Large intestine (tissue), 12 donors: ENCODE measurements at places on chromosomes 7 and 10. TPM values are rescaled to one million over a fixed set of nuclear protein-coding genes. Genes with fewer than 3 reads are reported as not detected.
A peak's percentile ranks its signal among the peaks of the same experiment; 100 is the strongest.

The SLC37A3 gene
- polyA plus RNA-seq = 38.7 TPM

The AKAP9 gene
- 127 TPM for polyA plus RNA-seq

The UTF1 gene
- not detected for polyA plus RNA-seq

The PVRIG gene
- 1.5 TPM for polyA plus RNA-seq

The SGPL1 gene
- 49.0 TPM for polyA plus RNA-seq

The KLF14 gene
- polyA plus RNA-seq = 0.18 TPM

The MOGAT3 gene
- polyA plus RNA-seq = 72.1 TPM

The TRIM74 gene
- polyA plus RNA-seq = 0.88 TPM

The MRPL32 gene
- 52.2 TPM for polyA plus RNA-seq

The ARF5 gene
- polyA plus RNA-seq = 225 TPM

The PIK3CG gene
- 2.7 TPM for polyA plus RNA-seq

The MYO3A gene
- 1.8 TPM for polyA plus RNA-seq

The LRRD1 gene
- 0.19 TPM for polyA plus RNA-seq

The BTAF1 gene
- 50.9 TPM for polyA plus RNA-seq

The ITGB8 gene
- 26.8 TPM for polyA plus RNA-seq

GRCh38 chr10:78913219-78914059 lies 155.3 kb upstream of the ZMIZ1 start:
- H3K4me3 ChIP-seq = no peak overlapping the region
- H3K36me3 ChIP-seq = no peaks in the 10 kb centered on the region
- no peaks in the 10 kb centered on the region for H3K27me3 ChIP-seq
- DNase-seq = peak; percentile 78

DNA sequence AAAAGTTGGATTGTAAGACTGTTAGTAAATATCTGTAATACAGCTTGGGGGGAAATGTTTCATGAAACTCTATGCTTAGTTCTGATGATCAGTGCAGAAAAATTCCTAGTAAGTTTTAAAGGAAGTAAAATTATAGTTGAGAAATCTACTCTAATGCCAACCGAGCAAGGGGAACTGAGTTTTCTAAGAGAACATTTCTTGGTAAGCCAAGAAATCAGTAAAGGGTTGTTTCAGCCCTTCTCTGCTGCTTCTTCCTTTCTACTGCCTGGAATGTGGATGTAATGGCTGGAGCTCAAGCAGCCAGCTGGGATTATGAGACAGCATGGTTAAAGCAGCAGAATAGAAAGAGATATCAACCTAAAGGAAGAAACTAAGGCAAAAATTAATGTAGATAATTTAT lies 15.9 kb upstream of the AKR1B1 start:
- no peak overlapping the region for H3K4me3 ChIP-seq
- no peak overlapping the region for H3K27ac ChIP-seq
- no peaks in the 10 kb centered on the region for H3K27me3 ChIP-seq
- H3K4me1 ChIP-seq = no peaks in the 10 kb centered on the region
- H3K36me3 ChIP-seq = no peaks in the 10 kb centered on the region
- DNase-seq = no peak

DNA sequence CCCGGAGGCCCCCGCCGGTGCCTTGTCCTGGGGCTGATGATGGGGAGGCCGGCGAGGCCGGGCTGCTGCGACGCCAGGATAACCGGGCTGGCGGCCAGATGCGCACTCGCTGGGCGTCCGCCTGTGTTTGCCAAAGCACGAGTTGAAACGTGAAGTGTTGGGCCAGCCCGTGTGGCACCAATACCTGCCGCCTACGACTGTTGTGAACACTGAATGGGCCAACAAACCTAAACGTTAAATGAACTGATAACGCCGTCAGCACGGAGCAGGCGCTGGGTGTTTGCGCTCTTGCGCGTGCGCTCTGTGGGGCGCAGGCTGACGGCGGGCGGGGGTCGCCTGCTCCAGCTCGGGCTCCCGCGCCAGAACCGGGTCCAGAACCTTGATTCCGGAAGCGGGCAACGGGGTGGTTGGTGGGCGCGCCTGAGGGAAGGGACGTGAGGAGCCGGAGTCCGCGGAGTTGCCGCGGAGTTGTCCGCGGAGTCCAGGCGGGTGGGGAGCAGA lies 658 bp downstream of the CYP2E1 start:
- H3K4me3 ChIP-seq = no peak overlapping the region
- H3K27ac ChIP-seq = no peak overlapping the region
- H3K4me1 ChIP-seq = no peaks in the 10 kb centered on the region

GRCh38 chr7:129166745-129167144 lies 21.7 kb upstream of the SMO start:
- no peak overlapping the region for H3K27ac ChIP-seq
- DNase-seq = no peak
- H3K4me1 ChIP-seq = peaks cover 5% of the 10 kb centered on the region

DNA sequence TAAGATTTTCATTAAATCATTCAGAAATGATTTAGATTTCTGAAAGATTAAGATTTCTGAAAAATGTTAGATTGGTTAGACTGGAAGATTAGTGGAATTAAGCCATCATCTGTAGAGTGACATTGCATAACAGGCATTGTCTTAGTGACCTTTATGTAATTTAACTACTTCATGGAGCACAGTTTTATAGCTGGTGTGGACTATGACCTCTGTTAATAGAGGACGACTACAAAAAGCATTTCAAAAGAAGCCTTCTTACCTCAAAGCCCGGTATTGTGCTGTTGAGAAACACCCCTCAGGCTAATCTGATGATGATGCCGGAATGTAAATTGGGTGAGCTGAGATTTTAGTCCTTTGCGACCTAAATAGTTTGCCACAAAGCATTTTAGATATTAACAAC lies 55.6 kb downstream of the GALNT11 start:
- peak; percentile 74 for DNase-seq
- no peaks in the 10 kb centered on the region for H3K4me1 ChIP-seq
- no peaks in the 10 kb centered on the region for H3K27me3 ChIP-seq
- H3K27ac ChIP-seq = peak overlapping the region; percentile 16

GRCh38 chr7:69062020-69062765 lies 536.1 kb upstream of the AUTS2 start:
- no peaks in the 10 kb centered on the region for H3K36me3 ChIP-seq
- H3K4me3 ChIP-seq = no peak overlapping the region
- H3K27me3 ChIP-seq = no peaks in the 10 kb centered on the region
- peak; percentile 11 for DNase-seq

DNA sequence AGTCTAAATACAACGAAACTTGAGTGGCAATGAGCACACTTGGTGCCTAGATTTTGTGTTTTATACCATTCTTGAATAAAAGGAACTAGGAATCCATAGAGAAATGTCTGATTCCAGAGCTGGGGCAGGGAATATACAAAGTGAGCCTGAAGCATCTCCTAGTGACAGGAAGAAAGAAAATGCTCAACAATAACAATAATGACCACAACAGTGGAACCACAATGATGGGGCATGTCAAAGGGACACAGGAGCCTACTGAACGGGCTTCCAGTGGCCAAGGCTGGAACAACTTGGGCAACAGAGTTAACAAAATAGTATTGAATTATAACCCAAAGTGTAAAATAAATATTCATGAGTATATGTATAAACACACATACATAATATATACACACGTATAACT lies 94.4 kb upstream of the ADCY1 start:
- H3K36me3 ChIP-seq = no peaks in the 10 kb centered on the region
- no peak overlapping the region for H3K27ac ChIP-seq
- no peak for DNase-seq
- no peaks in the 10 kb centered on the region for H3K4me1 ChIP-seq

- no peaks in the 10 kb centered on the region for H3K27me3 ChIP-seq
- H3K4me3 ChIP-seq = no peak overlapping the region
- no peak for DNase-seq
- no peak overlapping the region for H3K27ac ChIP-seq
- no peaks in the 10 kb centered on the region for H3K36me3 ChIP-seq
Measured at GRCh38 chr7:147711447-147711846, 879.1 kb upstream of the C7orf33 start.

GRCh38 chr10:378930-379704 lies 243.9 kb downstream of the ZMYND11 start:
- H3K4me1 ChIP-seq = peaks cover 12% of the 10 kb centered on the region
- H3K27ac ChIP-seq = no peak overlapping the region
- no peak overlapping the region for H3K4me3 ChIP-seq
- H3K27me3 ChIP-seq = no peaks in the 10 kb centered on the region
- no peak for DNase-seq

- DNase-seq = no peak
- H3K27ac ChIP-seq = no peak overlapping the region
- no peak overlapping the region for H3K4me3 ChIP-seq
Measured at GRCh38 chr7:68929781-68930261, 668.5 kb upstream of the AUTS2 start.

GRCh38 chr7:145957160-145957890 lies 159.3 kb upstream of the CNTNAP2 start:
- H3K27me3 ChIP-seq = no peaks in the 10 kb centered on the region
- no peaks in the 10 kb centered on the region for H3K4me1 ChIP-seq
- DNase-seq = no peak
- no peak overlapping the region for H3K27ac ChIP-seq

DNA sequence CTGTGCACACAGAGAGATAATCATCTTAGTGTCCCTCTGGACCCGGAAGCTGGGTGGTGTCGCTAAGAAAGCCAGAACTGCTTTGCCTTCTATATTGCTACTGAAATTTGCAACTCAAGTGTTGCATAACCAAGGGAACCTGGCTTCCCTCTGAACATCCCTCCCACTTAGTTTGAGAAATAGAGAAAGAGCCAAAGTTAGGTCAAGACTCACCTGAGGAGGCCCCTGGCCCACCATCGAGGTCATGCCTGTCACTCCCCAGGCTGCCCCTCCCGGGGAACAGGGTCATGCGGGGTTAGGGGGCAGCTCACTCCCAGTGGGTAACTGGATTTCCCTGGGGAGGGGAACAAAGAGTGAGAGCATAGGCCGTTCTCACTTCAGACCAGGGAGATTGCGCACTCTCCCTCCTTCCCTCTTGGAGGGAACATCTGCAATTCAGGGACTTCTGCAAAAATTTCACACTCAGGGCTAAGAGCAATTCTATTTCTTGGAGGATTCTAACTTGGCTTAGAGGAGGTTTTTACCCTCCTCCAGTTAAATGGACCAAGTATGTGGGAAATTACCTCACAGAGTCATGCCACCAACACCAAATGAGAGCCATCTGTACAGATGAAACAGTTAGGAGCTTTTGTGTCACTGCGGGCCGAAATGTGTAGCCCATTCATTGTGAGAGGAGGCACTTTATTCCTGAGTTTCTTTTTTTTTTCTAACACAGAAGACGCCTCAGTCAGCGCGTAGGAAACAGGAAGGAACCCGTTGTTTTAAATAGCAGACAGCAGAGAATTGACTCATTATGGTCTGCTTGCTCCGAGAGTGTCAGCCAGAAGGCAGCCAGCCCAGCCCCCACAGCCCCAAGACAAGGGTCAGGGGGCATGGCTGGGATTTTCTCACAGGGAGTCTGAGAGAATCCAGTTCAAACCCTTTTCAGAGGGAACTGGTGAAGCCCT lies 221.3 kb downstream of the ARHGAP12 start:
- H3K27me3 ChIP-seq = peaks cover 2% of the 10 kb centered on the region
- H3K36me3 ChIP-seq = no peaks in the 10 kb centered on the region
- peaks cover 11% of the 10 kb centered on the region for H3K4me1 ChIP-seq
- H3K27ac ChIP-seq = peak overlapping the region; percentile 54

- H3K27me3 ChIP-seq = no peaks in the 10 kb centered on the region
- H3K4me3 ChIP-seq = no peak overlapping the region
- no peak for DNase-seq
- H3K27ac ChIP-seq = no peak overlapping the region
Measured at GRCh38 chr7:91299952-91300775, 35.9 kb downstream of the FZD1 start.

DNA sequence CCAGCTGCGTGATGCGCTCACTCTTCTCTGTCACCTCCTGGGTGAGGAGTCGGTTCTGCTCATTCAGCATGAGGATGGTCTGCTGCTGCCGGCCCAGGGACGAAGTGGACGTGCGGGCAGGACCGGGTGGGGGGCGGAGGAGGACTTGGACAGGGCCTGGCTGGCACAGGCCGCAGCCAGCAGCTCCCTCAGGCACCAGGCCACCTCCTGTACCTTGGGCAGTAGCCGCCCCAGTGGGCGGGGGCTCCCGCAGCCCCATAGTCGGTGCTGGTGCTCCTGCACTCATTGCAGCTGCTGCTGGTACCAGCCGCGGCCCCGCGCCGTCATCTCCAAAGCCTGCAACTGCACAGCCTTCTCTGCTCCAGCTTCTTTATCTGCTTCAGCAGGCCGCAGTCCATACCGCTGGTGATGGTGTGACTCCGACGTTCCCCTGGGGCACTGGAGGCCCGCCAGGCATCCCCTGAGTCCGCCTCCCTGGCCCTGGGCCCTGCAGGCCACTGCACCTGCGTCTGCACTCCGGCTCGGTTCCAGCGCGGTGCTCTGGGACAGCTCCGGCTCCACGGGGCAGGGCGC lies 884.9 kb upstream of the ZNF722 start:
- H3K36me3 ChIP-seq = no peaks in the 10 kb centered on the region
- no peaks in the 10 kb centered on the region for H3K27me3 ChIP-seq
- no peak for DNase-seq

- peaks cover 19% of the 10 kb centered on the region for H3K36me3 ChIP-seq
- no peak overlapping the region for H3K4me3 ChIP-seq
- H3K4me1 ChIP-seq = no peaks in the 10 kb centered on the region
- no peak for DNase-seq
- H3K27ac ChIP-seq = no peak overlapping the region
Measured at GRCh38 chr10:32893434-32893833, 64.6 kb downstream of the ITGB1 start.

DNA sequence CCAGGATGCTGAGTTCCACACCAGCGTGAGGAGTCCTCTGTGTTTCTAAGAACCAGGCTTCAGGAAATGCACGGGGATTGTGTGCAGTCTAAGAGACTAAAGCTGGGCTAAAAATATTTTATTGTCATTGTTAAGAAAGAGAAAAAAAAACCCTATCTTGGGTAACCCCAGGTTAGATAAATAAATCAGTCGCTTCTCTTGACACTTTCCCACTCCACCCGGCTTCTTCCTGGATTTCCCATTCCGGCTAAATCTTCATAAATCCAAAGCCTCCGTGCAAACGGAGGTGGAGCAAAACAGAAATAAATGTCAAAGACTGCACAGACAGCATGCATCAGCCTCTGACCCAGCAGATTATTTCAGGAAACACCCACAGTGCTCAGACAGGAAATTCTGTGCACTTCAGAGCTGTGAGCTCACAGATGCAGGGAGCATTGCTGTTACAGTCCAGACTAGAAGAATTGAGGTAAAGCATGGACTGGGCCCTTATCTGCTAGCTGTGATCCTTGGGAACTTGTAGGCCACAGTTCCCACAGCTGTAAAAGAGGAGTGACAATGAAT lies 44.8 kb upstream of the GRID1 start:
- H3K4me3 ChIP-seq = no peak overlapping the region
- H3K36me3 ChIP-seq = no peaks in the 10 kb centered on the region

- no peaks in the 10 kb centered on the region for H3K36me3 ChIP-seq
- H3K4me1 ChIP-seq = no peaks in the 10 kb centered on the region
- H3K27me3 ChIP-seq = peaks cover 4% of the 10 kb centered on the region
Measured at GRCh38 chr10:132059760-132060508, 5.8 kb upstream of the JAKMIP3 start.

GRCh38 chr7:127588697-127589482 lies 679 bp downstream of the ARF5 start:
- peak overlapping the region; percentile 85 for H3K27ac ChIP-seq
- H3K4me3 ChIP-seq = peak overlapping the region; percentile 97
- H3K27me3 ChIP-seq = no peaks in the 10 kb centered on the region
- peaks cover 27% of the 10 kb centered on the region for H3K4me1 ChIP-seq
